ENCODE measurements at places on chromosomes 7 and 10.

DNA sequence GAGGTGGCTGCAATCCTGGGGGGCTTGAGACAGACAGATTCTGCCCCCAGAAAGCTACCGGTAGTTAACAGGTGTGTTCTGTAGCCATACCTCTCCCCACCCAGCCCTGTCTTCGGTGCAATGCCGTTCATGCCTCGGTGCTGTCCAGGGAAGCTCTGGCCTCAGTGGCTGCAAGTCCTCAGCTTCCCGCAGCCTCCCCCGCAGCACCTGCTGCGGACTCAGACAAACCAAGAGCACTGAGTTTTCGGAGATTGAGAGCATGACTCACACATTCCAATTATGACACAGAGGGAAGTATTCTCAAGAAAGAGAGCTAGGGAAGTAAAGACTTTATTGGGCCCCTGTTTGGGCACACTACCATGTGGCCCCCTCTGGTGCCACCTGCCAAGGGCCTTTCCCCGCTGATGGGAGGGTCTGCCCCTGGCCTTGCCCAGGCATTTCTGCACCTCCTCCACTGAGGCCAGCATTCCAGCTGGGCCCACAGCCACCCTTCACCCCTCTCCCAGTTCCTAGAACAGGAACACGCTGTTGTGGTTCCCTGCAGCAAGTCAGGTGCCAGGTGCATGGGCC is 30.2 kb upstream of the EZH2 start:
- DNase-seq = peak; percentile 53

DNA sequence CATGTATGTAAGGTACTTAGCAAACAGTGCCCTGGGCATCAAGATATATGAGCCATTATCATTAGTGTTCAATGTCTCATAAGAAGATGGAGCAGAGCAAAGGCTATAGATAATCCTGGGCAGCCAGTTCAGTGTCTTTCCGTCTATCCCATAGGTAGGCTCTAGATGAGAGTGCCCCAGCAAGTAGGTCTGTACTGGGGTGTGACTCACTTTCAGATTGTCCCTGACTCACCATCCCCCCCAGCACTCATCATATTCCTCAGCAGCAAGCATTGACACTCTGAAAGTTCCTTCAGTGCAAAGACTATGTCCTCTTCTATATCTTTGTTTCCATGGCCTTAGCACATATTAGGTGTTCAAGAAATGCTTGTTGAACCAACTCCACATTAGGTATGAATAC is 20.0 kb upstream of the FAM204A start:
- DNase-seq = no peak

DNA sequence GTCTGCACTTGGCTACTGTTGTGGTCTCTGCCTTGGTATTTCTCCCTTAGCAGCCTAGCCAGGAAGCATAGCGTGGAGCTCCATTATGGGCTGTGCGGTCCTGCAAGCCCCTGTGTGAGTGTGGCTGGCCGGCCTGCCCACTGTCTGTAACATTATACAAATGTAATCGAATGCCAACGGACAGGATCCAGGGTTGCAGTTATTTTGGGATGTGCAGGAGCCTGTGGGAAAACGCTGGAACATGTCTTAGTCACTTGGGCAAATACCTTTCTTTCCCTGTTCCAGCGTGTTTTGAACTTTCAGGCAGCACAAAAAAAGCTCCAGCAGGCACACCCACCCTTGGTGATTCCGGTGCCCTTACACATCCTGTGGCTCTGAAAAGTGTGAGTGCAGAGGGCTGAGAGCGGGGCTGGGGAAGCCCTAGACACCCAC is 29.5 kb downstream of the BAG3 start:
- DNase-seq = no peak

DNA sequence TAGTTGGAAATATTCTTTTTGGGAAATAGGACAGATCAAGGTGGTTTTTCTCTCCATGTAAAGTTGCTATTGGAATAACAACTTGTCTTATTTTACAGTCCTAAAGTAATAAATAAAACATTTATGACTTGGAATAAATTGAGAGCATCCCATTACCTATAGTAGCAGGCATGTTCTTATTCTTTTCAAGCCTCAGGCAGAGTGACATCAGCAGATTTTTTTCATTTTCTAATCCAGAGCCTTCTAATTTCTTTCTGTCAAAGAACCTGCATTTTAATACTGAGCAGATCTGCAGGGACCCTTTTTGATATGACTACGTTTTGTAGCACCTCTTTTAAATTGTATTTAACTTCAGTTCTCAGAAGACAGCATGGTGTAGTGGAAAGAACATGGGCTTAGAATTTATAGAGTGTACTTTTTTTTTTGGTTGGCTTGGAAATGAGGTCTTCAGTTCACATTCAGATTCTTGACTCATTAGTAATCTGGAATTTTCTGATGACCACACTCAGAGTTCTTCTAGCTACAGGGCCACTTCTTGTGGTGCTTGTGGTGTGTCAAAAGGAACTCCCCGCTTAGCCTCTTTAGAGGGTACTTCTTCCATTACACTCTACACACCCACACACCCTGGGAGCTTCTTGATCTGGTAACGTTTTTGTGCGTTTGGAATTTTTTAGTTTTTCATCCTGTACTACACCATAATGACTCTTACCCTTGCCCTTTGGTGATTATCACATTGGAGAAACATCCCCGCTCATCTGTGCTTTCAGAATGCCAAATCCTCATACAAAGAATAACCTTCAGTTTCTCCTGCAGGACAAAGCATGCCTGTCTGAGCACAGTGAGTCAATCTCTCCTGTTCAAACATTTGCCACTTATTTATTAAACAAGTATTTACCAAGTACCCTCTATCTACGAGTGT is 34.6 kb downstream of the AGK start:
- DNase-seq = peak; percentile 30

DNA sequence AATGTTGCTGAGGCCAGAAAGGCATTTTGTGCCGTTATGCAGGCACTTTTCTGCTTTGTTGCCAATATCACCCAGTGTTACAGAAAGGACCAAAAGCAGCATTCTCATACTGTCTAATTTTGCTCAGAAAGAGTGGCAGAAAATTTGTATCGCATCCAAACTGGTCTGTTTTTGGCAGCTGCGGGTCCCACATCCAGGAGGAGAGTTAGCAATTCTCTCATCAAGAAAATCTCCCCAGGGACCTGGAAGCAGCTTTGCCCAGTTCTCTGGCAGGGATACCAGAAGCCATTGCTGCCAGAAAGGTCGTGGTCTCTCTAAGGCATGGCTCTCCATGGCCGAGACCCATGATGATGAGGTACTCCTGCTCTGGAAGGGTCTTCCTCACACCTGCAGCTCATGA is 489.2 kb upstream of the ZMIZ1 start:
- no peak for DNase-seq

- no peak for DNase-seq
These were observed 10.1 kb downstream of the CARD11 start for GRCh38 chr7:3033581-3033980.

DNA sequence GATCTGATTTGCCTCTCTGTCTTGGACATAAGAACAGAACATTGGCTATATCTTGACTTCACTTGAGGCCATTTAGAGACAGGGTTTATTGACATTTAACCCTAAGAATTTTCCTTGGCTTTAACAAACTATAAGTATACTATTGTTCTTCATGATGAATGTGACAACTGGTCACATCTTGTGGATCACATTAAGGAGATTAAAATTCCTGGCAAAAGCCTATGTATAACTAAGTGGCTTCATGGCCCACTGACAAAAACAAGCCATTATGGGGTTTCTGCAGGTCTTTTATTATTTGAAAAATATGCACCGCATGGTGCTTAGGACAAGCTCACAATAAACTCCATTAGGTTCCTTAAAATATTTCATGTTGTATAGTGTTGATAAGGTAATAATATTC is 54.8 kb downstream of the THNSL1 start:
- DNase-seq = no peak

- DNase-seq = no peak
These were observed 158.9 kb upstream of the GPR26 start for GRCh38 chr10:123507298-123507697.

- no peak for DNase-seq
These were observed 89.4 kb downstream of the ITGA8 start for GRCh38 chr10:15630353-15630752.

GRCh38 chr7:55396233-55396785 is 31.2 kb downstream of the LANCL2 start:
- no peak for DNase-seq

DNA sequence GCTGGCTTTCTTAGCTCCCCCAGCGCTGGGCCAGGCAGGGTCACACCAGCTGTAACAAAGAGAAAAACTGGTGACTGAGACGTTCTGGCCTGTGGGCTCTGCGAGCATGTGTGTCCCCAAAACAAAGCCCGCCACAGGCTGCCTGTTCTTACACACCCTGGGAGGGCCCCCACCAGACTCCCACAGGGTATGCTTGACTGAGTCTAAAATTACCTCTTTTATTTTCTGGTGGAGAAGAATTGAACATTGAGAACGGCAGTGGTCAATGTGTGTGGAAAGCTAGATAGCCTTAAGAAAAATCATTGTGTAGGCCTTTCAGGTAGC is 808 bp downstream of the C10orf71 start:
- DNase-seq = no peak

GRCh38 chr10:44287408-44287807 is 97.5 kb downstream of the CXCL12 start:
- no peak for DNase-seq

GRCh38 chr7:82015751-82016150 is 245.9 kb upstream of the HGF start:
- DNase-seq = no peak

DNA sequence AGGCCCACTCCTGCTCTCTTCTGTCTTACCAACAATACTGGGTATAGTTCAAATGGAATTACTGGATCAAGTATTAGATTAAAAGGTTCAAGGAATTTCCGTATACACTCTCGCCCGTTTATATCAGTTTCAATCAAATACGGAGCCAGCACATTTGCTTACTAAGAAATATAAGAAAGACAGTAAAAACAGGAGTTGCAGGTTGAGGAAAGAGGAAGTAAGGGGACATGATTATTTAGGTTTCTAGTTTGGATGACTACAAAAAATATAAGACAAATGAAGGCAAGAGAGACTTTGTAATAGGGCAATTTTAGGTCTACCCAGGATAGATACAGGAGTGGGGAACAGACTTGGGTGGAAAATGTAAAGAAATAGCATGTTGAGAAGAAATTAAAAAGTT is 109.9 kb upstream of the ABI1 start:
- DNase-seq = no peak

- DNase-seq = no peak
These were observed 542.3 kb upstream of the MBL2 start for GRCh38 chr10:53314876-53315275.

DNA sequence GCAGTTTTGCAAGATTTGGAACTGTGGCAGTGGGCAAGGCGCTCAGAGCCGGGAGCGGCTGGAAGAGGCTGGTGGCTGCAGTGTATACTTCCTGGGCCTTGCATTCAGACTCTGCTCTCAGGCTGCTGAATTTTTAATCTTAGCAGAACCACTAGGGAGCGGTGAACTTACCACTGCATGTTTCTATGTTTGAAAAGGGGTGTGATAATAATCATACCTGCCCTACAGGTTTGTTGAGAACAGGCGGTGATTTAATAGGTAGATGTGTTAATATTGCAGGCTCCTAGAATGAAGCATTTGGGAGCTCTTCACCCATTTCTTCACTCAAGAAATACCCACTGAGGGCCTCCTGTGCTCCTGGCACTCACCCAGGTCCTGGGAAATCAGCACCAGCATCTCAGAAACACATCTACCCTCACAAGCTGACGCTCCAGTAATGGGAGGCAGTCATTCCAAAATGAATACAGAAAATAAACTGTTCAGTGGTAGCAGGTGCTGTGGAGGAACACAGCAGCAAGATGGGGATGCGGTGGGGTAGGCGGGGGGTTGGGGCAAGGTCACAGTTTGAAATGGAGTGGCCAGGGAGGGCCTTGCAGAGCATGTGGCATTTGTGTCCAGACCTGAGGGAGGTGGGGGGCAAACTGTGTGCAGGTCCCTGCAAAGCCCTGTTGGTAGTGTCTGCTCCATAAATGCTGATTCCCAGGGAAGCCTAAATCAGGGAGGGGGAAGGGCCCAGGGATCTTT is 41.0 kb downstream of the VWA2 start:
- DNase-seq = no peak

GRCh38 chr10:129745186-129745750 is 218.8 kb downstream of the EBF3 start:
- no peak for DNase-seq

DNA sequence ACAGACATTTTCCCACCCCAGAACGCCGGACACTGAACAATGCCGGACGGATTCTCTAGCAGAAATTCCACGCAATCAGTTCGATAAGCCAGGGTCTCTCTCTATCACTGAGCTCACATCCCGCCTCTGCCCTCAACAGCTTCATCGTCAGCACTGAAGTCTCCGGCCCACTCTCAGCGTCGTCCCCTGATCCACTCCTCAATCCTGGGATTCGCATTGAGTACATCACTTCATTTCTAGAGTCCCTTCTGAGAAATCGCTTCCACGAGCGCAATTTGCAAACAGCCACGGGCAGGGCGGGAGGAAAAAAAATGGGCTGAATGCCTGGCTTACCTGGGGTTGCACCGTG is 365 bp downstream of the YME1L1 start:
- no peak for DNase-seq

DNA sequence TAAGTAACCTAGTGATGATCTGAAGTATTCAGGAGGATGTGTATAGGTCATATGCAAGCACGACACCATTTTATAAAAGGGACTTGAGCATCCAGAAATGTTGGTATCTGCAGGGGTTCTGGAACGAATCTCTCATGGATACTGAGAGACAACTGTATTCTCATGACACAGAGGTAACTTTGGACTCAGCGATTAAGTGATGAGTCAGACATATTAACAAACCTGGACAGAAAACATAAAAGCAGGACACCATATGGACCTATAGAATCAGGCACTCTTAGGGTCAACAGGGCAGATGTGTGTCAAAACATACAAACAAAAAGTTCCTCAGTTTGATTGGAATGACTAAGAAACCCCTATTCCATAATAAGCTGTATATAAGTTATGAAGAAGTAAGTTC is 248.1 kb downstream of the ANKRD7 start:
- no peak for DNase-seq

- no peak for DNase-seq
These were observed 636.8 kb downstream of the PHTF2 start for GRCh38 chr7:78435355-78435754.

Data from stimulated activated CD4-positive, alpha-beta T cell treated with anti-CD3 and anti-CD28 coated beads, Interleukin-1b, Interleukin-23, amount 100 ng/mL, for 24 hours (primary cell).